ENCODE measurements at places on chromosomes 16 and 17. TPM values are rescaled to one million over a fixed set of nuclear protein-coding genes. Genes with fewer than 3 reads are reported as not detected.

Gene NUDT7
- total RNA-seq: 5.9 TPM

Gene IGSF6
- total RNA-seq: not detected

Gene SLC25A11
- total RNA-seq: 59.4 TPM

Gene PPM1E
- total RNA-seq: under 0.01 TPM

Gene TBC1D3I
- total RNA-seq: 0.57 TPM

Gene PLLP
- total RNA-seq: 8.4 TPM

All from vein endothelial cell (primary cell).